A549 (cell line): ENCODE measurements at places on chromosomes 3 and 15. TPM values are rescaled to one million over a fixed set of nuclear protein-coding genes. Genes with fewer than 3 reads are reported as not detected.

- DNase-seq: peak; percentile 88
Observed at GRCh38 chr3:159804726-159805410, 183.8 kb upstream of the IL12A start.

GRCh38 chr3:27290760-27291159 is 78.4 kb downstream of the NEK10 start:
- DNase-seq: no peak

DNA sequence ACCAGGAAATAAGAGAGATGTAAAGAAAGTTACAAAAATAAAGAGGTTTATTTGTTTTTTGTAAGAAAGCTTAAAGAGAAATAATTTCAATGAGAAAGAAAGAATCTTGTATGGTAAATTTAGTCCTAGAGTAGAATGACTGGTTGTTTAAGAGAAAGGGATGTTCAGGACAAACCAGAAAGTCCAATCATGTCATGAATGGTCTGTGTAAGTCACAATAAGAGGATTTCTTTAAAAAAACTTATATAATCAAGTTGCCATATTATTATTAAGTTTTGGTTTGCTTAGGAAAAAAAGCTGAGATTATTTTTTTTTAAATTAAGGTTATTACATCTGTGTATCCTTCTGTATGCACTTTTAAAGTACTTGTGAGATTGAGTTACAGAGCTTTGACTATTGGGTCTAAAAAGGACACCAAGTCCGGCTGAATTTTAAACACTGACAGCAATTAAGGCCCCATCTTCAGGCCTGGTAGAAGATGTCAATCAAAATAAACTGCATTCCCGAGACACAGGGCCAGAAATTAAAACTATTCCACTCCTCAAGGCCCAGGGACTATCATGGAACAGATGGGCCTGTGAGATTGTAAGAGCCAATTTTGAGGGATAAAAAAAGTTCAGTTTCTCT is 12.2 kb downstream of the ERICH6 start:
- no peak for DNase-seq

The TICRR gene
- 10.4 to 11.6 TPM (median 11.3 TPM) in 3 replicates for polyA plus RNA-seq

GRCh38 chr15:90994059-90994416 is 297 bp downstream of the PRC1 start:
- DNase-seq: no peak

The CPNE4 gene
- polyA plus RNA-seq: 3.5 to 4.2 TPM (median 3.6 TPM) in 3 replicates

The ACAN gene
- polyA plus RNA-seq: 0.01 to 0.05 TPM in 2 of 3 replicates, not detected in the other

- no peak for DNase-seq
Observed at GRCh38 chr3:62248734-62249483, 124.4 kb downstream of the FEZF2 start.

The SI gene
- polyA plus RNA-seq: not detected in 3 replicates

The ITGA11 gene
- polyA plus RNA-seq: 10.1 to 22.0 TPM (median 17.2 TPM) in 3 replicates

- DNase-seq: peak; percentile 7
Observed at GRCh38 chr3:112512320-112512719, 13.0 kb upstream of the BTLA start.

DNA sequence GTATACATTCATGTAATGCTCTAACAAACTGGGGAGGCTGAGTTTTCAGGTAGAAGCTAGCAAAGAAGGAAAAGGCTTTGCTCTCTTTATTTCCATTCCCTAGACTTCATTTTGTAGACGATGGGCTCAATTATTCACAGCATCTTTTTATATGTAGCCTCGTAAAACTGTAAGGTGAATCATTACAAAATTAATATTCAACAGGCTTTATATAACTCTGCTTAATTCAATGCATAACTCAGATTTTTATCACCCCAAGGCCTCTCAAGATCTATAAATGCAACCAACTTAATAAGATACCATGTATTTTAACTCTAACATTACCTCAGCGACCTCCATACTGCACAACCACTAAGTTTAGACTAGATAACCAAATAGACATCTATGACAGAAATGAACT is 63.0 kb upstream of the FRMD4B start:
- DNase-seq: no peak

DNA sequence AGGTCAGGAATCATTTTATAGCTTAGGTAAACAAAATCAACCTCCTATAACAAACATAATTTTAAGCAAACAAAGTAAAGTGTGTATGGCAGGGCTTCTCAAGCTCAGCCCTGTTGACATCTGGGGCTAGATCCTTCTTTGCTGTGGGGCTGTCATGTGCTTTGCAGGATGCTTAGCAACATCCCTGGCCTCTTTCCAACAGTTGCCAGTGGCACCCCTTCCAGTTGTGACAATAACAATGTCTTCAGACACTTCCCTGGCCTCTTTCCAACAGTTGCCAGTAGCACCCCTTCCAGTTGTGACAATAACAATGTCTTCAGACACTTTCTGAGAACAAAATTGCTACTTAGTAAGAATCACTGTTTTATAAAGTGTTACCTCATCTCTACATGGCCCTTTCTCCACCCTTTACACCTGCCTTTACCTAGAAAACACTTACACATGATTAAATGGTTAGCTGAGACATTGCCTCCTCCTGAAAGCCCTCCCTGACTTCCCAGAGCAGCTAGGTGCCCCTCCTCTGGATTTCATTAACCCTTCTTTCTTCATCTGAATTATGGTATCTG is 194.0 kb upstream of the LMCD1 start:
- DNase-seq: no peak

The CFAP100 gene
- polyA plus RNA-seq: not detected in 3 replicates

DNA sequence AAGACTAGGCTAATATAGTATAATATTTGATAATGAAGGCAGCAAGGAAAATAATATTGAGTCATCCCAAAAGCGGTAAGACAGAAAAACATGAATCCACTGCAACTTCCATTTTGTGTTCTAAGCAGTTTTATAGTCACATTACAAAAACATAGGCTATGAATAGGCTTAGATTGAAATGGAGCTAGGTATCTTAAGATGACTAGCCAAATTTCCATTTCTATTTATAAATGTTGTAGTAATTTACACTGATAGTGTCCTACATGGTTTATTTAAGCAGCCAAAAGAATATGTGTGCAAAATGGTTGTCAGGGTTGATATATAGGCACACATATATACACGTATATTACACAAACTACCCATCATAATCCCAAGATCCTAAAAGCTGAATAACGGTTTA is 82.0 kb downstream of the VPS13C start:
- no peak for DNase-seq

The KIF15 gene
- 7.7 to 8.7 TPM (median 8.4 TPM) in 3 replicates for polyA plus RNA-seq

DNA sequence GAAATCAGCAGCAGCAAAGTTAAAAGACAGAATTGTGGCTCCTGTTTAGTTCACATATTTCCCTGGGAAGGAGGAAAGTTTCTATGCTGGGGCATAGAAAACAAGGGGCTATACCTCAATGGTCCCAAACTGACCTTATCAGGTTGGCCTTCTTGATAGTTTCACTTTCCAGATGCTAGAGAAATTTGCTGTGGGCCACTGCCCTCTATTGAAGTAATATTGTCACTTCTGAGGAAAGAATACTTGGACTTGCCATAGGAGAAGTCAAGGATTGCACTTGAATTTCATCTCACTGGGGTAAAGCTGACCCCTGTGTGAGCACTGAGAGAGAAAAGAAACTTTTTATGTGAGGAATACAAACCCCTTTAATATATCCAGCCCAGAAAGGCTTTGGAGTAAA is 49.3 kb upstream of the XCR1 start:
- no peak for DNase-seq

DNA sequence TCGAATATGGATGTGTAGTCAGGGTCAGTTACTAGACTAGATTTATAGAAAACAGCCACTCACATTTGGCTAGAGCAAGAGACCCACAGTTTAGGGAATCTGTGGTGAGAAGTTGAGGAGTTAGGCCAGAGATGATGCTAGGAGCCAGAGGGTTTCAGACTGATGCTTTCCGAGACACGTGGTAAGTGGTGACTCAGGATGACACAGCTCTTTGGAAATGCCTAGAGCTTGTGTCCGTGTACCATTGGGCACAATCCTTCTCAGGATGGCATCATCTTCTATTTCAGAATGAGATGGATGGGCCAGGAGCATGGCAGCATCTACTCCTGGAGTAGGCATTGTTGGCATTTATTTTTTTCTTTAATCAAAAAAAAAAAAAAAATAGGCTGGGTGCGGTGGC is 28.5 kb downstream of the PTPRG start:
- peak; percentile 8 for DNase-seq

DNA sequence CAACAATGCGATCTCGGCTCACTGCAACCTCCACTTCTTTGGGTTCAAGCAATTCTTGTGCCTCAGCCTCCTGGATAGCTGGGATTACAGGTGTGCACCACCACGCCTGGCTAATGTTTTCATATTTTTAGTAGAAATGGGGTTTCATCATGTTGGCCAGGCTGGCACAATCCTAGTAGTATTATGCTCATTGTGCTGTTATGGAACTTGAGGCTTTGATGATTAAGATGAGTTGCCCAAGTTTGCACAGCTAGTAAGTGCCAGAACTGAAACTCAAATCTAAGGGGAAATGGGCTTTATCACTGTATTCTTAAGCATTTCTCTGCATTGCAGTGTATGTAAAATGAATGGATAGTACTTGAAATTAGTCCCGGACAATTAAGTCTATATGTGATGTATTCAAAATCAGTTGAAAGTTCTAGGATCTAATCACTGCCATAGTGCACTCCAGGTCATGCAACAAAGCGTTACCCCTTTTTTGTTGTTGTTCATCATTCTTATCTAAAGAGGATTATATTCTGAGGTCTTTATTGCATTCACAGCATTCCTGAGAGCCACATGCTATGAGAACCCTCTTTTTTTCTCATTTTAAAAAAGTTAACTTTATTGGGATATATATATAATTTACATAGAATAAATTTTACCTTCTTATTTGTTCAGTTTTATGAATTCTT is 378.7 kb upstream of the CNTN6 start:
- DNase-seq: no peak

DNA sequence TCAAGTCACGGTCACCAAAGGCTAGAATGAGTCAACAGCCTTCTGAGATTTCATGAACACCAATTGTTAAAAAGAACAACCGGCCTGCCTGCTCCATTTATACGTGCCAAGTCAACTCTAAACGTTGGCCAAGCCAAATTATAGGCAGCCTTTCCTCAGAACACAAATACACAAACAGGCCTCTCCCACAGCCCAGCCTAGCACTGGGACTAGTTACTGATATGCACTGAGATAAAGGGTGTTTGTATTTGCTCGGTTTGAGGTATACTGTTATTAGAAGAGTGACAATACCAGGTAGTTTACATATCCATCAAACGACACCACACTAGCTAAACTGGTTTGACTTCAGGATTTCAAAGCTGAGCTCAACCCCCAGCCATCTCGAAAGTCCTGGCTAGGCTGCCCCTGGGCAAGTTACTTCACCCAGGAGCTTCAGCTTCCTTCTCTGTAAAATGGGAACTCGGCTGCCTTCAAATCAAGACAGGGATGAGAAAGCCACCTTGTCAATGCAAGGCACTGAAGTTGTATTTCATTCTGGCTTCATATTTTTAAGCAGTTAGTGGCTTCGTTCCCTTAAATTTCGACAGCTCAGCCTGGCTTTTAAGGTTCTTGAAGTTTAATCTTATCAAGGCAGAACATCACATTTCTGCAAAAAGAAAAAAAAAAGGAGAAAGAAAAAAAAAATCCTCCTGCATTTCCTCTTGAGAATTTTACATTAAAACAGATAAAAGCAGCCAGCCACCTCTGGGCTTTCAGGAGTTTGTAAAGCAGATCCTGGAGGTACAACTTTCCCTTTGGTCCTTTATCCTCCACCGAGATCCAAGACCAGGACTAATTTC is 4.0 kb downstream of the TLE3 start:
- no peak for DNase-seq

GRCh38 chr15:47756872-47757271 is 39.6 kb downstream of the SEMA6D start:
- no peak for DNase-seq

GRCh38 chr3:133374708-133375402 is 25.0 kb upstream of the BFSP2 start:
- no peak for DNase-seq

The DCBLD2 gene
- polyA plus RNA-seq: 266 to 276 TPM (median 272 TPM) in 3 replicates

DNA sequence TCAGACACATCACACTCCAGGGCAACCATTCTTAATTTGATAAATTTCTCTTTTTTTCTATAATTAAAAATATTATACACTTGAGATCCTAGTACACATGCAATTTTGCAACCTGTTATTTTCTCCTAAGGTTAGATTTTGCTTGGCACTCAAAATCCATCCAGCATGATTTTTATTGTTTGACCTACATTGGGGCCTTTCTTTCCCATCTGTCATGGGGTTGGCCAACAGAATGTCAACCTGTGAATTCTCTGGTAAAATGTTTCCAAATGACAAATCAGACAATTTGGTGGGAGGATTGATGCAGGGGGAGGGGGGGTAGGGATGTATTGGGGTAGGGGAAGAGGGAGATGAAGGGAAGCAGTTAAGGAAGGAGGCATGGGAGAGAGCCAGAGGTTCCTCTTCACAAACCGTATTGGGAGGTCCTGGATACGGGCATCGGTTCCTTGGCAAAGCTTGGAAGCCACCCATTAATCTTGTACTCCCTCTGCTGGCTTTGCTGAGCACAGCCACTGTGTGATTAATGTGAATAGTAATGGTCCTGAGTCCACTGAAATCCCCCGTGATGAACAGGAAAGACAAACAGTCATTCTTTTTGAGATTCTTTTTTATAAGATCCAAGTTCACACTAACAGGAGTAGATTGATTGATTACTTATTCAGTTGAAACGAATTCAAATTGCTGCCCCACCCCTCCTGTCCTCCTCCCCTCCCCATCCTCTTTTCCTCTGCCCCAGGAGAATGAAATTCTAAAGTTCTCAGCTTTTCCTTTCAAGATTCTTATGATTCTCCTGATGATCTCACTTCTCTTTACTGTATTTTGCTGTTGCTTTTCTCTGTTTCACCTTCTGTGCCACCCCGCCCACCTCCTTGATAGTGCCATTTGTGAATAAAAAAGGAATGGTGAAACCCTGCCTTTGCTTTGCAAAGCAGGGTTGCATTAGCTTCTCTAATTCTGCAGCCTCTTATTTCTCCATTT is 82.2 kb upstream of the SLC25A26 start:
- DNase-seq: peak; percentile 63

The IL20RB gene
- polyA plus RNA-seq: 1.0 to 1.6 TPM (median 1.1 TPM) in 3 replicates

The SNTN gene
- polyA plus RNA-seq: not detected in 3 replicates

The PCSK6 gene
- 10.0 to 11.1 TPM (median 10.8 TPM) in 3 replicates for polyA plus RNA-seq
